ENCODE measurements at places on chromosomes 13 and 19. TPM values are rescaled to one million over a fixed set of nuclear protein-coding genes. Genes with fewer than 3 reads are reported as not detected.

- peaks cover 4% of the 10 kb centered on the region for H3K27me3 ChIP-seq
- H3K4me1 ChIP-seq, result no peaks in the 10 kb centered on the region
- H3K4me3 ChIP-seq, result no peak overlapping the region
- H3K36me3 ChIP-seq, result peaks cover 2% of the 10 kb centered on the region
Measured at GRCh38 chr13:49954674-49955455, 18.7 kb upstream of the SPRYD7 start.

The GNG8 gene
- 45.4 TPM for total RNA-seq

DNA sequence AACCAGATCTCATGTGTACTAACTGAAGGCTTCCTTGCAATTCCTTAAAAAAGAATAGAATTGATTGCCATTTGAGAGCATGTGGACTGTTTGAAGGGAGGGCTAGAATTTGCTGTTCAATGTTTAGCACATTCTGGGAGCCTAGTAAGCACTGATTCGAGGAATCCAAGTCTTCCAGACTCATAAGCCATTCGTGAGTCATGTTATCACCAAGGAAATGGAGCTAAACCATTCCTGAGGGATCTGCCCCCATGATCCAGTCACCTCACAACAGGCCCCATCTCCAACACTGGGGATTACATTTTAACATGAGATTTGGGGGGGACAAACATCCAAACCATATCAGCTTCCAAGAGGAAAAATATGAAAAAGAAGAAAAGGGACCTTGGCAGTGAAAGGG is 276.4 kb downstream of the KCNRG start:
- no peak for DNase-seq
- H3K27ac ChIP-seq, result no peak overlapping the region
- no peaks in the 10 kb centered on the region for H3K27me3 ChIP-seq
- no peak overlapping the region for H3K4me3 ChIP-seq
- H3K36me3 ChIP-seq, result no peaks in the 10 kb centered on the region

The CEACAM4 gene
- total RNA-seq, result not detected

GRCh38 chr13:65825039-65825438 is 1405.1 kb downstream of the PCDH9 start:
- H3K27ac ChIP-seq, result no peak overlapping the region
- no peak for DNase-seq
- H3K36me3 ChIP-seq, result no peaks in the 10 kb centered on the region
- H3K4me3 ChIP-seq, result no peak overlapping the region
- no peaks in the 10 kb centered on the region for H3K27me3 ChIP-seq

The TPP2 gene
- total RNA-seq, result 70.3 TPM

DNA sequence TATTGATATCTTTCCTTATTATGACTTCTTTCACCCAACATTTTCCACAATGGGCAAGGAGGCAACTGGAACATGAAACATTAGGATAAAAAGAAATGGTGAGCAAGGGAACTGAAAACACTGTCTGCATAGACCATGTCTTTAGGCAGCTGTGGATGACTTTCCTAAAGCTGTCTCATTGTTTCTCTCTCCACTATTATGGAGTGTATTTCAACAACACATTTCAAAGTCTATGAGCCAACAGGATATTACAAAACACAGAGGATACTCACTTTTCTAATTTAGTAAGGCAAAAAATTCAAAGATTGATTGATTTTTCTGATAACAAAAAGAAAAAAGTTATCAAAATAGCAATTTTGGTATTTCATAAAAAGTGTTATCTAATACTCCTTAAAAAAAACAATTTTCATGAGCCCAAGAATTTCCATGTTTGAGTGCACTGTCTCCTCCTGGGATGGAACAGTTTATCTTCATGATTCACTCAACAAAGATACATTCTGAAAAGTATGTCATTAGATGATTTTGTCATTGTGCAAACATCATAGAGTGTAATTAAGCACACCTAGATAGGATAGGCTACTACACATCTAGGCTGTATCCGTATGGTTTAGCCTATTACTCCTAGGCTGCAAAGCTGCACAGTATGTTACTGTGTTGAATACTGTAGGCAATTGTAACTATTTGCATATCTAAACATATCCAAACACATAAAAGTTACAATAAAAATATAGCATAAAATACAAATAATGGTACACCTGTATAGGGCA is 1568.4 kb downstream of the SLITRK5 start:
- H3K36me3 ChIP-seq, result no peaks in the 10 kb centered on the region
- no peaks in the 10 kb centered on the region for H3K27me3 ChIP-seq
- H3K4me1 ChIP-seq, result no peaks in the 10 kb centered on the region
- H3K4me3 ChIP-seq, result no peak overlapping the region
- no peak for DNase-seq

The OR7E24 gene
- total RNA-seq, result not detected

GRCh38 chr13:90918536-90918935 is 429.0 kb upstream of the MIR17HG start:
- H3K4me3 ChIP-seq, result no peak overlapping the region
- no peaks in the 10 kb centered on the region for H3K36me3 ChIP-seq
- no peak overlapping the region for H3K27ac ChIP-seq
- no peaks in the 10 kb centered on the region for H3K4me1 ChIP-seq

GRCh38 chr19:46616631-46617322 is 8.1 kb downstream of the PTGIR start:
- peak overlapping the region; percentile 98 for H3K27ac ChIP-seq
- no peaks in the 10 kb centered on the region for H3K27me3 ChIP-seq
- H3K36me3 ChIP-seq, result peaks cover 32% of the 10 kb centered on the region
- H3K4me3 ChIP-seq, result peak overlapping the region; percentile 71

DNA sequence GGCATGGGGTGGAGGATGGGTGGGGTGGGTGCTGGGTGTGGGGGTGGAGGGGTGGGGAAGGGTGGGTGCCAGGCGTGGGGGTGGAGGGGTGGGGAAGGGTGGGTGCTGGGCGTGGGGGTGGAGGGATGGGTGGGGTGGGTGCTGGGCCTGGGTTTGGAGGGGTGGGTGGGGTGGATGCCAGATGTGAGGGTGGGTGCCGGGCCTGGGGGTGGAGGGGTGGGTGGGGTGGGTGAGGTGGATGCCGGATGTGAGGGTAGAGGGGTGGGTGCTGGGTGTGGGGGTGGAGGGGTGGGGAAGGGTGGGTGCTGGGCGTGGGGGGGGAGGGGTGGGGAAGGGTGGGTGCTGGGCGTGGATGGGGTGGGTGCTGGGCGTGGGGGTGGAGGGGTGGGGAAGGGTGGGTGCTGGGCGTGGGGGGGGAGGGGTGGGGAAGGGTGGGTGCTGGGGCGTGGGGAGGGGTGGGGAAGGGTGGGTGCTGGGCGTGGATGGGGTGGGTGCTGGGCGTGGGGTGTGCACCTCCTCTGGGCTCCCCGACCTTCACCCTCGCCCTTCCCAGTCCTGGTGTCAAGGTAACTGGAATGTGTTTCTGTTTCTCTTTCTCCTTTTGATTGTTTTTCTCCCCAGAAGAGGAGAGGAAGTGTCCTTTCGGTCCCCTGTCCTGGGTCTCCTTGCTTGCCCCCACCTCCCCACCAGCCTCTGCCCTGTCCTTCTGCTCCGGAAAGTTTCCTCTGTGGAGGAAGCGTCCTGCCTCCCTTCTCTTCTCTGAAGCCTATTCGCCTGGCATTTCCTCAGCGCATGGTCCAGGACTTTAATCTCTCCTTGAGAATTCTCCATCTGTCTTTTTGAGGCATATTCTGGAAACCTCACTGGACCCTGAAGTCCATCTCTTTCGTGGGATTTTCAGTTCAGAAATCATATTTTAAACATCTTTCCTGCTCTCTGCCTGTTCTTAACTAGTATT is 22.9 kb upstream of the CFAP97D2 start:
- no peaks in the 10 kb centered on the region for H3K27me3 ChIP-seq
- peak overlapping the region; percentile 77 for H3K27ac ChIP-seq
- peaks cover 65% of the 10 kb centered on the region for H3K4me1 ChIP-seq
- H3K36me3 ChIP-seq, result no peaks in the 10 kb centered on the region

- no peaks in the 10 kb centered on the region for H3K36me3 ChIP-seq
- no peak overlapping the region for H3K27ac ChIP-seq
- no peak for DNase-seq
Measured at GRCh38 chr13:107351305-107351704, 783.4 kb upstream of the ARGLU1 start.

GRCh38 chr19:5204212-5204611 is 136.4 kb downstream of the PTPRS start:
- H3K36me3 ChIP-seq, result no peaks in the 10 kb centered on the region
- H3K27ac ChIP-seq, result no peak overlapping the region
- H3K4me3 ChIP-seq, result no peak overlapping the region
- no peaks in the 10 kb centered on the region for H3K4me1 ChIP-seq
- no peaks in the 10 kb centered on the region for H3K27me3 ChIP-seq

The GJA3 gene
- total RNA-seq, result 0.51 TPM

DNA sequence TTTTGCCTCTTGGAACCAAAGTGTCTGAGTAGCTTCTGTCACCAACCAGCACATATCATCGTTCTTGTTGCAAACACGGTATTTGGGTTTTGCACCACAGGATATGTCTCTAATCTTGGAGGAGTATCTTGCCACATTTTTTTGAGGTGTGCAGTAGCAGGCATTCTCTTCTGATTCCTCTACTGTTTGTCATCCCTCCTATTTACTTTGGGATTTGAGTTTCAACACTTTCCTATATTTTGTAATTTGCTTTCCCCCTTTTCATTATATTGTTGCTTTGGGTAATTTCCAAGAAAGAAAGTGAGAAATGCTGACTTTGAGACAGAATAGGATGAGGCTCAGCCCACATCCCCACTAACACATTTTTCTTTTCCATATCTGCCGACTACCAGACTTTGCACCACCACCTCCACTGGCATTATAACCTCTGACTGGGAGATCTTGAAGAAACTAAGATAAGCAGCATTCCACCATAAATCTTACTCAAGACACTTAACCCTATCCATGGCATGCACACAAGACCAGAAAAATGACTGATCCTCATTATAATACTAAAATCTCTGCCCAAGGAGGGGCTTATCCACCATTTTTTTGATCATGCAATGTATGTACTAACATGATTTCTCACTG is 12.0 kb upstream of the DZIP1 start:
- peaks cover 5% of the 10 kb centered on the region for H3K27me3 ChIP-seq
- H3K27ac ChIP-seq, result no peak overlapping the region
- DNase-seq, result no peak
- H3K4me3 ChIP-seq, result no peak overlapping the region
- no peaks in the 10 kb centered on the region for H3K4me1 ChIP-seq

GRCh38 chr19:12617646-12618045 is 6.9 kb downstream of the ZNF791 start:
- H3K4me3 ChIP-seq, result no peak overlapping the region
- no peaks in the 10 kb centered on the region for H3K27me3 ChIP-seq
- H3K4me1 ChIP-seq, result peaks cover 30% of the 10 kb centered on the region
- H3K27ac ChIP-seq, result no peak overlapping the region

DNA sequence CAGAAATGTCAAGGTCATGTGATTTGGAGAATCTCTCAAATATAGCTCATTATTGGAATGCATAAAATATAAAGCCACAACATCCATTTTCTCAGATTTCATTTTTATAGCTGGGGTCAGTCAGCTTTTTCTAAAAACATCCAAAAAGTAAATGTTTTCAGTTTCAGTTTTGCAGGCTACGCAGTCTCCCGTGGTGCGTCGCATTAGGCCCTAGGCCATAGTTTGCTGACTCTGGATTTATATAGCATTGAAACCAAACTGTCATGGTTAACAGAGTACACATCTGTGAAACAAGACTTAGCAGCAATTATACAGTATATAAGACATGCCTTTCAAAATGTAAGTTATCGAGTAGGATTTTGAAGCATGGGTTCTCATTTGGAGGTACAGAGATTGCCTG is 140.0 kb downstream of the IRS2 start:
- no peaks in the 10 kb centered on the region for H3K4me1 ChIP-seq
- no peak overlapping the region for H3K27ac ChIP-seq
- no peaks in the 10 kb centered on the region for H3K36me3 ChIP-seq
- no peak for DNase-seq

DNA sequence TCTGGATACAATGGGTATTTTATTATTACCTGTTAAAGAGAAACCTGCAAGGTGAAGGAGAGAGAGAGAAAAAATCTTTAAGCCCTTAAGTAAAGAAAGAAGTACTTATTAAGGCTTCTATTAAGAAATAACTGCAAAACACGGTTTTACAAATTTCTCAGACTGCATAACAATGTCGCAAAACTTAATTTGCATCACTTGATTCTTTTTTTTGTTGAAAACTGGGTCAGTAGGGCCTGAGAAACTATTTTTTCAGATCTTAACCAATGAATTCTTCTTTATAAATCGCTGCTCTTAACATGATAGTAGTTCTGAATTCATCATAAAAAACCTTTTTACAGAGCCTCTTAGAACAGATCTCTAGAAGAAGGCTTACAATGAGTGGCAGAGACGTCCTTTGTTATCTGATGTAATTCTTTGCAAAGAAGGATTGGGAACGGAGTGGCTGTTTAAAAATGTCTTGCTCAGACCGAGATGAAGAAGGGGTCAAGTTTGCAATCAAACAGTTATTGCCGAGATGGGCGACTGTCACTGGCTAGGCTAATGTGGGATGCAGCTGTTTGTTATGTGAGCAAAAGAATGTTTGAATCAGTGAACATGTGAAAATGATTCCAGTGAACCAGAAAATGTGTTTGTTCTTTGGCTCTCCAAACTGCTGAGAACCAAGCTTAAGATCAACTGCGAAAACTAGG is 76.3 kb downstream of the ZNF536 start:
- H3K4me3 ChIP-seq, result no peak overlapping the region
- no peaks in the 10 kb centered on the region for H3K4me1 ChIP-seq
- DNase-seq, result no peak
- H3K36me3 ChIP-seq, result no peaks in the 10 kb centered on the region

DNA sequence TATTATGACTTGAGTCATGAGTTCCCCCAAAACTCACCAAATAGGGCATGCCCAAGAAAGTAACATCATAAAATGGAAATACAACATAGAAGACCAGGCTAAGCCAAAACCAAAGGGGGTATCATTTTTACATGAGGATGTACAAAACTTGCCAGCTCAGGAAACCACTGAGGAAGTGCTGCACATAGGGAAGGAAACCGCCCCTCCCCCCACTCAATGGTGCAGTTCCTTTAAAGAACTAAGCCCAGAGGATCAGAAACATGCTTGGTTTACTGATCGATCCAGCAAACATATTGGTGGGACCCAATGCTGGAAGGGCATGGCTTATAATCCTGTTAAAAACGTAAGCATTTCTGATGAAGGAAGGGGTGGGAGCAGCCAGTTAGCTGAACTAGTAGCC is 4.2 kb upstream of the ZNF486 start:
- peaks cover 14% of the 10 kb centered on the region for H3K4me1 ChIP-seq
- H3K27ac ChIP-seq, result no peak overlapping the region
- peaks cover 13% of the 10 kb centered on the region for H3K36me3 ChIP-seq
- DNase-seq, result peak; percentile 37
- H3K27me3 ChIP-seq, result no peaks in the 10 kb centered on the region

The CLDND2 gene
- total RNA-seq, result 5.0 TPM

DNA sequence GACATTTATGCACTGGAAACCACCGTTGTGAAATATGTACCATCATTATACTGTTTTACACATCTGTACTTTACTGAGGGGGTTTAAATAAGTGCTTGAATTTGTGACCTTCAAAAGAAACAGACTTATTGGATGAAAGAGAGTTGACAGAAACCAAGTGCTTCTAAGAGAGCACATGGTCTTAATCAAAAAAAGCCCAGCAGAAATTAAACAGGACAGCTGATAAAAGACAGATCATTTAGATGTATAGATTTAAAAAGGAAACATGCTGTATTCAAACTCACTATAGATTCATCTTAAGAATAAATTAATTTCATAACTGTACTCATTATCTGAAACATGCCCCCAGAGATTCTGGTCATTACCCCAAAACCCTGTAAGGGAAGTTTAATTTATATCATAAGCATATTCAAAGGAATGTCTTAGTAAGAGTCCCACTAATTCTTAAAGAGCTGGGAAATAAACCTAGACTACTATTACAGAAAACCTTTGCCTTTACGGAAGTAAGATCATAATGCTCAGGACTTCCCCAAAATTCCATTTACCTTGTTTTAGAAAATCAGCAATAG is 421.8 kb downstream of the DCT start:
- DNase-seq, result no peak
- H3K4me3 ChIP-seq, result no peak overlapping the region
- no peaks in the 10 kb centered on the region for H3K4me1 ChIP-seq
- H3K36me3 ChIP-seq, result no peaks in the 10 kb centered on the region
- H3K27ac ChIP-seq, result no peak overlapping the region

All from activated CD8-positive, alpha-beta T cell treated with anti-CD3 and anti-CD28 coated beads for 36 hours (primary cell).